ENCODE measurements at places on chromosomes 5 and 9. TPM values are rescaled to one million over a fixed set of nuclear protein-coding genes. Genes with fewer than 3 reads are reported as not detected.

The ZNF462 gene
- total RNA-seq = 22.4 TPM

The ADGRV1 gene
- total RNA-seq = 0.04 TPM

The EIF4E1B gene
- total RNA-seq = not detected

The SLC36A3 gene
- total RNA-seq = not detected

The CTSV gene
- 29.7 TPM for total RNA-seq

The TMEM167A gene
- total RNA-seq = 61.5 TPM

The OBP2B gene
- total RNA-seq = not detected

The EGFLAM gene
- total RNA-seq = 0.63 TPM

The DMGDH gene
- total RNA-seq = 0.07 TPM

The FOXD4L6 gene
- not detected for total RNA-seq

The ZNF658 gene
- total RNA-seq = 4.1 TPM

GRCh38 chr5:35313291-35313690 is 83.0 kb upstream of the PRLR start:
- peak; percentile 61 for DNase-seq

- DNase-seq = no peak
Observed at GRCh38 chr5:122458278-122458872, 146.3 kb downstream of the SNCAIP start.

GRCh38 chr9:2545881-2546490 is 75.6 kb upstream of the VLDLR start:
- DNase-seq = no peak

DNA sequence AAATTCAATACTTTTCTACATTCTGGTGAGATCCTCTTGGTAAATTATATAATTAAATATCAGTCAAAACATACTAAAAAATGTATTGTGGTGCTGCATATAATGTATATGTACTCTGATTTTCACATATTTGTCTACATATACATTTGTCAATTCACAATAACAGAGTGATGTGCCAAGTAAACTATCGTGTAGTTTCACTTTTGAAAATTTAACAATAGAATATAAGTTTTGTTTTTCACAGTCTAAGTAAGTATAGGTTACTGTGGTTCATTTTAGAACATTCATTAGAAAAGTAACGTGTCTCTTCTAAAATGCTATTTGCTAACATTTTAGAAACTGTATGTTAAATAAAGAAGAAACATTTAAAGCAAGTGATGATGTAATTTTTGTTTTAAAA is 73.6 kb downstream of the NR3C1 start:
- DNase-seq = no peak

Measured in foreskin keratinocyte (primary cell).